Substantia nigra (tissue), 51 donors: ENCODE measurements at places on chromosomes 4 and X.

DNA sequence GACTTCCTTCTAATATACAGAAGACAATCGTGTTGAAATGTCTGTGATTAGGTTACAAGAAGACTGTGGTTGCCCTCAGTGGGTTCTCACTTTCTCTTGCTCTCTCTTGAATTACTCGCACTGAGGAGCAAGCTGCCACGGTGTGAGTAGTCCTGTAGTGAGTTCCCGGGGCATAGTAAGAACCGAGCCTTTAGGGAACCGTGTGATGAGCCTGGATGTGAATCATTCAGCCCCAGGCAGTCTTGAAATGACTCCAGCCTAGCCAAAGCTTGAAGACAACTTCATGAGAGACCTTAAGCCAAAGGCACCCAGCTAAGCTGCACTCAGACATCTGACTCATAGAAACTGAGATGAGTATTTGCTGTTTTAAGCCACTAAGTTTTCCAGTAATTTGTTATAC is 292.7 kb downstream of the SPOCK3 start:
- no peak for DNase-seq

DNA sequence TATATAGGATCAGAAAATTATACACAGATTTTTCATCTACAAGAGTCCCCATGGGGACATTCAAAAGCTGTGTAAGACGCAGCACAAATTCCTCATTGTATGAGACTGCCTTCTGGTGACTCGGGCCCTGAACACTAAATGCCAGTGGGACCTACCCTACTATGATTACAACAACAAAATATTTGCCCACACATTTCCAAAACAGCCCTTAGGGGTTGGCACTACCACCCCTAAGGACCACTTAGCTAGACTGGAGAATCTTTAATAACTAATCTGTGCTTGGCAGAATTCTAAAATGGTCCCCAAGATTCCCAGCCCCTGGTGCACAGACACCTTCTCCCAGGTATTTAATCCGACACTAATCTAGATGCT is 29.1 kb downstream of the UCHL1 start:
- no peak for DNase-seq

- no peak for DNase-seq
These were observed 140.8 kb downstream of the FRAS1 start for GRCh38 chr4:78197947-78198346.

GRCh38 chrX:39017077-39017476 is 215.8 kb downstream of the MID1IP1 start:
- no peak for DNase-seq

DNA sequence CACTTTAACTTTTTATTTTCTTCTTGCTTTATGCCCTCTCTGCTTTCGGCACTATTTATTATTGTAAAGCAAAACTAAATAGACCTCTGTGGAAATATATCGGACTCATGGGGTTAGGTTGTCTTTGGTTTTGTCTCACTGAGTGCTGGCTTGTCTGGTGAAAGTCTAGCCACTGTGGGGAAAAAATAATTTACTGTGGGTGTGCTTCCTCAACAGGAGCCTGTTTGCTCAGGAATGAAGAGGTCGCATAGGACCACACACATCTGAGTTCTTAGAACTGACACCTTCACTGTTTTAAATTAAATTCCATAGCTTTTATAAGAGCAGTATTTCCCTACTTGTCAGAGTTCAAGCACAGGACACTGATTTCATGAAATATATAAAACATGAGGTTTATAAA is 103.0 kb upstream of the BMPR1B start:
- DNase-seq, result no peak

DNA sequence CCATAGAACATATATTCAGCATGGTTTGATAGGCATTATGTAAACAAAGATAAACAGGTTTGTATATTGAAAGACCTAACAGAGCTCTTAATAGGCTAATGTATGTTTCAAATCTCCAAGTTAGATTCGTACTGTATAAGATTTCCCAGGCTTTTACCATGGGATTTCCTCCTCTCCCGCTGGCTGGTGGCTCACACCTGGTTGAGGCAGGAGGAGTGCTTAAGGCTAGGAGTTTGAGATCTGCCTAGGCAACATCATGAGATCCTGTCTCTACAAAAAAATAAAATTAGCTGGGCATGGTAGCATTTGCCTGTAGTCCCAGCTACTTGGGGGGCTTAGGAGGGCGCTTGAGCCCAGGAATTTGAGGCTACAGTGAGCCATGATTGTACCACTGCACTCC is 5.4 kb downstream of the CPE start:
- DNase-seq, result no peak

GRCh38 chr4:121217351-121217750 is 53.2 kb upstream of the TNIP3 start:
- DNase-seq, result no peak

DNA sequence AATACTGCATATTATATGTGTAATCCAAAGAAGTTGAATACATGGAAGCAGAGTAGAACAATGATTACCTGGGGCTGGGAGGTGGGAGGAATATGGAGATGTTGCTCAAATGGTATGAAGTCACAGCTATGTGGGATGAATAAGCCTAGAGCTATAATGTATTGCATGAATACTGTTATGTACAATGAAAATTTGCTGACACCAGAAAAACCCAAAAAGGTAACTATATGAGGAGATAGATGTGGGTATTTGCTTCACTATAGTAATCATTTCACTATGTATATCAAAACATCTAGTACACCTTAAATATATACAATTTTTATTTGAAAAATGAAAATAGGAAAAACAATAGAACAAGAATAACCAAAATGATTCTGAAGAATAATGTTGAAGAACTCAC is 11.2 kb downstream of the PAGE3 start:
- no peak for DNase-seq

DNA sequence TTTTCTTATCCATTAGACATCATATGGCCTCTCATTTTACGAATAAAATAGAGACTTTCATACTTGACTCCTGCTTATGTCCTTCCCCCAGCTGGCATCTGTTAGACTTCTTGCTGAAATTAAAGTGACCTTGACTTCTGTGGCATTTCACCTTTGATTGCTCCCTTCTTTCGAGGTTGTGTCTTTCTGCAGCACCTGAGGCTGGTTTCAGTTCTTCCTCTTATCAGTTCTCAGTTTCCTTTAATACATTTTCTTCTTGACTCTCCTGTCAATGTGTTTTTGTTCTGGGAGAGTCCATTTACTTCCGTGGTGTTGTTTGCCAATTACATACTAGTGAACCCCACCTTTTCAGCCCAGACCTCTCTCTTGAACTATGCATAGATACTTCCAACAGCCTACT is 81.6 kb downstream of the RBPJ start:
- no peak for DNase-seq

DNA sequence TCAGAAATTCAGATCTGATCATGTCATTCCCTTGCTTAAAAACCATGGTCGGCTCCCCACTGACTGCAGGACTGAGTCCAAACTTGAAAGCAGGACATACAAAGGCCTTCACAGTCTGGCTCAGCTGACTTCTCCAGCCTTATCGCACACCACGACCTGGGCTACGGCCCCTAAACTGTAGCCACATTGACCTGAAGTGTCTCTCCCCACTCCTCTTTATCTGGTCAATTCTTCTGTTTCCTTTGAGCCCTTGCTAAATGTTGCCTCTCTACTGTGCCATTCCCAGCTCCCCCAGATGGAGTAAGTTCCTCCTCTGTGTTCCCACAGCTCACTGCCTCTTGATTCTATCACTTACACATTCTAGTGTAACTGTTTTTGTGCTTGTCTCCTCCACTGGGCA is 60.5 kb upstream of the CITED1 start:
- no peak for DNase-seq

DNA sequence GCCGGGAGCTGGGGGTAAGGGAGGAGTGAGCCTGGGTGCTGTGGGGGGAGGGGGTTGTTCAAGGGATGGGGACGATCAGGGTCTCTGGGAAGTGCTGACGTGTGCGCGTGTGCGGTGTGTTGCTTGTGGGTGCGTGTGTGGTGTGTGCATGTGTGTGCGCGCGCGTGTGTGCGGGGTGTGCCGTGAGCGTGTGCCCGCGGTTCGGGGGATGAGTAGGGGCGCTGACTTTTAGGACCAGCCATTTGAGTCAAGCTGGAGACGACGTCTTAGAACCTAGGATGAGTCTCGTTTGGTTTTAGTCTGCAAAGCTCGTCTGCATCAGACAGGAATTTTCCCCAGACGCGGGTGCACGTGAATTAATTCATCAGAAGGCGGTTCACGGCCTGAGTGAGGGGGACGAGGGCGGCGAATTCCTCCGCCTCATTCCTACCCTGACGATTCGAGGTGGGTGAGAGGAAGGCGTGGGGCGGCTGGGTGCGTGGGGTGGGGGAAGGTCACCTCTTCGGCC is 950 bp upstream of the TMEM271 start:
- no peak for DNase-seq

- no peak for DNase-seq
These were observed 103.3 kb upstream of the TLR3 start for GRCh38 chr4:185965426-185966384.

DNA sequence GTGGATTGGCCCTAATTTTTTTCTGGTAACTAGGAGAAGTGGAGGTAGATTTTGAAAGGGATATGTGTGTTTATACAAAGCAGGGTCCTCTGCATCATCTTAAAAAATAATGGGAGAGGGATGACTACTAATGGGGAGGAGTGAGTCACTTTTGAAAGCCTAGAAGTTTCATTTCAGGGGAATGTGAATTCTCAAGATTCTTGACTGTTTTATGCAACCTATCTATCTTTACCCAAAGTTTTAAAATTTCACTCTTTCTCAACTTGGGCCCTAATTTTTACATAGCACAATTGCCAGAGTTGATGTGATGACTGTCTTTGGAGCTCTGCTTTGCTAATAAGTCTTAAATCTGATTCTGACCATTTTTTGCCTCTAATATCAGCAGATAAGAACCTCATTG is 445.2 kb downstream of the GRXCR1 start:
- DNase-seq, result no peak

GRCh38 chr4:107806196-107806595 is 18.5 kb upstream of the SGMS2 start:
- no peak for DNase-seq

GRCh38 chrX:47321386-47321785 is 49.0 kb upstream of the ZNF157 start:
- no peak for DNase-seq

DNA sequence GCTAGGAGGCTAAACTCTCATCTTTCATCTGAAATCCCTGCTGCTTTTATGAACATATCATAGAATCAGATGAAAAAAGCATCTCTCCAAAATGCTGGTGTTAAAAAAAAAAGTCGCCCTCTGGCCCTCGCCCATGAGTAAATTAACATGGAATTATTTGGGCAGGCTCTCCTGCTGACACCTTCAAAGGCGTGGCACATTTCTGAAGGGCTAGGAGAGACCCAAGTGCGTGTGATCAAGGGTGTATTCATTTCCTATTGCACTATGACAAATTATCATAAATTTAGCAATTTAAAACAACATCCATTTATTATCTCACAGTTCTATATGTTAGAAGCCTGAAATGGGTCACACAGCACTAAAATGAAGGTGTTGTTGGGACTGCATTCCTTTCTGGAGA is 5.1 kb downstream of the ANXA3 start:
- no peak for DNase-seq
